NCI-H774 (cell line): ENCODE measurements at places on chromosomes 7 and 10.

- DNase-seq = no peak
Observed at GRCh38 chr7:137882261-137882668, 35.5 kb upstream of the DGKI start.

DNA sequence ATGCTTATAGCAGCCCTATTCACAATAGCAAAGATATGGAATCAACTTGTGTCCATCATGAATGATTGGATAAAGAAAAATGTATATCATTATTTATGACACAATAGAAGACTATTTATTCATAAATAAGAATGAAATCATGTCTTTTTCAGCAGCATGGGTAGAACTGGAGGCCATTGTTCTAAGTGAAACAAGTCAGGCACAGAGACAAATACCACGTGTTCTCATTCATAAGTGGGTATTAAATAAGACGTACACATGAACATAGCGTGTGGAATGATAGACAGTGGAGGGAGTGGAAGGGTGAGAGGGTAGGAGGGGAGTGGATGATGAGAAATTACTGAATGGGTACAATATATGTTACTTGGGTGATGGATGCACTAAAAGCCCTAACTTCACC is 762.4 kb downstream of the REEP3 start:
- DNase-seq = no peak

GRCh38 chr7:157690833-157691585 is 354.2 kb downstream of the DNAJB6 start:
- peak; percentile 73 for DNase-seq

- no peak for DNase-seq
Observed at GRCh38 chr7:46448478-46448877, 527.4 kb upstream of the IGFBP3 start.

- no peak for DNase-seq
Observed at GRCh38 chr7:42448901-42449300, 211.9 kb upstream of the GLI3 start.

DNA sequence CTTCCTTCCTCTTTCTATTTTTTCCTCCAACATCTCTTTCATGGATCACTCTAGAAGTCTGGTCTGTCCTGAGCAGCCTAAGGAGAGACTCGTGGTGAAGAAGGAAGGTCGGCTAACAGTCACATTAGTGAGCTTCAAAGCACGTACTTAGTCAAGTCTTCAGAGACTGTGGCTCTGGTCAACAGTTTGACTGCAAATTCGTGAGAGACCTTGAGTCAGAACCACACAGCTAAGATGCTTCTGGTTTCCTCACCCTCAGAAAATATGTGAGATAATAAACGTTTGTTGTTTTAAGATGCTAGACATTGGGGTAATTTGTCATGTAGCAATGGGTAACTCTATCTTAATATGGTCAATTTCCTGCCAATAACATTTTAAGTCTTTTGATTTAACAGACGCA is 126.2 kb upstream of the LRRN3 start:
- no peak for DNase-seq

GRCh38 chr10:45408421-45409319 is 34.7 kb downstream of the ALOX5 start:
- DNase-seq = peak; percentile 44

- DNase-seq = no peak
Observed at GRCh38 chr7:43905209-43905946, 1.0 kb downstream of the URGCP start.

DNA sequence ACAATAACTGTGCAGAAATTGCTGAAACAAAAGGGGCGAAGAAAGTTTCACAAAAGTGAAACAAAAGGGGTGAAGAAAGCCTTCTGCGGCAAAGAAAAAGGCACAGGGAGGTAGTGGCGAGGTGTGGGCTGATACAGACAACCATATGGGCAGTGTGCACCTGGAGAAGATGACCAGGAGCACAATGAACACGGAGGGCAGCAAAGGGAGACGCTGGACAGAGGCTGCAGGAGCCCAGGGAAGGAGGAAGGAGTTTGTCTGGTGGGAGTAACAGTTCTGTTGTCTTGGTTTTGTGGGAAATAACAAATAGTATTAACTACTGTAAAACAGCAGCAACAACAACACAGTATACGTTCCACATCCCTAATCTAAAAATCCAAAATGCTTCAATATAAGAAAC is 42.4 kb downstream of the ESYT2 start:
- no peak for DNase-seq

- peak; percentile 35 for DNase-seq
Observed at GRCh38 chr7:78140109-78140508, 341.5 kb downstream of the PHTF2 start.

DNA sequence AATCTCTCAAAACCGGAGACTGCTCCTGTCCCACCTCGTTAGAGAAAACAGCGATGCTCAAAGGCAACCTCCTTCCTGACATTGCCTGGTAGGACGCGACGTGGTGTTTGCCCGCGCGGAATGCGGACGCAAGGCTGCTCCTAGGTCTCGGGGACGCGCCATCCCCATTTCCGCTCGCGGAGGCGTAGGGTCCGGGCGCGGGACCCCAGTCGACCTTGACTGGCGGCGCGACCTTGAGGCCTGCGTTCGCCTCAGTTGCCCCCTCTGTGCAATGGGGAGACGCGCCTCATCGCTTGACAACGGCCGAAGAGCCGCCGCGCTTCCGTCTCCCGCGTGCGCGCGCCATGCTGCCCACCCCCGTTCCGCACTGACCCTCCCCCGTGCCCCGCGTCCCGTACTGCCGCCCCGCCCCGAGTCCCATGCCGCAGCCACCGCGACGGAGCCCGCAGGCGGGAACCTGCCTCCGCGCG is 412 bp upstream of the PPIA start:
- DNase-seq = peak; percentile 83

- no peak for DNase-seq
Observed at GRCh38 chr7:49812534-49812933, 39.1 kb downstream of the VWC2 start.

- no peak for DNase-seq
Observed at GRCh38 chr10:11106621-11107374, 89.1 kb downstream of the CELF2 start.

GRCh38 chr10:13922586-13922985 is 335.8 kb downstream of the PRPF18 start:
- DNase-seq = no peak

DNA sequence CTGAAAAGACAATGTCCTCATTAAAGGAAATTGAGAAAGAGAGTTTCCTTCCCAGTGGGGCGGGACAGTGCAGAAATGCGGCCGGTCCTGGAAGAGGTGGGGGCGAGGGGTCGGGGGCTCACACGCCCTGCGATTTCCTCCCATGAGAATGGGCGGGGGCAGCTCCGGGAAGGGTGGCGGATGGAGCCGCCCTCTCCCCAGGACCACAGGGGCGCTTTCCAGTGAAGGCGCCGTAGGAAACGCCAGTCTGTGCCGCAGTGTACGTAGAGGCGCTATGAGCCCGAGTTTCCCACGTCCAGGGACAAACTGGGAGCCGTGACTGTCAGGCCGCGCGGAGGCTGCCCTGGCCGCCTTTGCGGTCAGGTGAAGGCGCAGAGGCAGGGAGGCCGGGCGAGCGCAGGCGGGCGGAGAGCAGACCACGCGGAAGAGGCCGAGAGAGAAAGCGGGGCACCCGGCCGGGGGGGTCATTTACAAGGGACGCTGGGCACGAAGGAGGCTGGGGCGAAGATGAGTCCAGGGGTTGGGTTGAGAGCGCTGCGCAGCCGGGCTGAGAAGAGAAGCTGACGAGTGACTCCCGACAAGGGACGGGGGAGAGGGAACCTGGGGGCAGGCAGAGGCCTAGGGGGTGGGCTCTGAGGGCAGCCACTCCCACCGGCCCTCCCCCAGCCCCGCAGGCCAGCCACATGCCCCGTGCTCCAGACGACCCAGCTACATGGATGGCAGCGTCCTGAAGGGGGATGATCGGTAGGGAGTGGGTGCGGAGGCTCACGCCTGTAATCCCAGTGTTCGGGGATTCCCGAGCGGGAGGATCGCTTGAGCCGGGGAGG is 45.0 kb downstream of the ALOX5 start:
- DNase-seq = no peak

DNA sequence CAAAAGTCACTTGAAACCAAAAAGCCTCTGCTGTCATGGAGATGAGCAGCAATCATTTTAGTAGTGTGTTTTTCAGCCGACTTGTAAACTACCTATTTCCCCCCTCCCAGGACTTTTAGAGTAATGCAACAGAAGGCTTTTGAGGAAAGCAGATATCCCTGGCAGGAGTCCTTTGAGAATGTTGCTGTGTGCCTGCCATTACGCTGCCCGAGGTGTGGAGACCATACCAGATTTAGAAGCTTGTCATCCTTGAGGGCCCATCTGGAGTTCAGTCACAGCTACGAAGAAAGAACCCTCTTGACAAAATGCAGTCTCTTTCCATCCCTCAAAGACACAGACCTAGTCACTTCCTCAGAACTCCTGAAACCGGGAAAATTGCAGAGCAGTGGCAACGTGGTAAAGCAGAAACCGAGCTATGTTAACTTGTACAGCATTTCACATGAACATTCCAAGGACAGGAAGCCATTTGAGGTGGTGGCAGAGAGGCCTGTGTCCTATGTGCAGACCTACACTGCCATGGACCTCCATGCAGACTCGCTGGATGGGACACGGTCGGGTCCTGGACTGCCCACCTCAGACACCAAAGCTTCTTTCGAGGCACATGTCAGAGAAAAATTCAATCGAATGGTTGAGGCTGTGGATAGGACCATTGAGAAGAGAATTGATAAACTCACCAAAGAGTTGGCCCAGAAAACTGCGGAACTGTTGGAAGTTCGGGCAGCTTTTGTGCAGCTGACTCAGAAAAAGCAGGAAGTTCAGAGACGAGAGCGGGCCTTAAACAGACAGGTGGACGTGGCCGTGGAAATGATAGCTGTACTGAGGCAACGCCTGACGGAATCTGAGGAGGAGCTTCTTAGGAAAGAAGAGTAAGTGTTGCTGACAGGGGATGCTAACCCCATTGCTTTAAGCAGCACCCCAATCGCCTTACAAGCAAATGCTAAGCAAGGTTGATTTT is 2.2 kb downstream of the ZNF365 start:
- DNase-seq = no peak

DNA sequence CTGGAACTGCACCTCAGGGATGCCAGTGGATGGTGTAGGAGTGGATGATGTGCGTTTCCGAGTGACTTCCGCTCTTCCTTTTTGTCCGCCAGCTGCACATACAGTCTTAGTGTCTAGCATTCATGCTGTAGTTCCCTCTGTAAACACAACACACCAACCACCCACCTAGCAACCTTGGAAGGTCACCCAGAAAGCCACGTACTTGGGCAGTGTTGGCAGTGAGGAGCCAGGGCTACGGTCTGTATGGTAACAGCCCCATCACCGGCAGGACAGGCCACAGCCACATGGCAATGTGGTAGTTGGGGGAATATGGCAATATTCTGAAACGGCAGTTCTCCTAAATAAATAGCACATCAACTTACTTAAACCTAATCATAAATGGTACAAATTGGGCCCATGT is 613.5 kb upstream of the MGMT start:
- no peak for DNase-seq

DNA sequence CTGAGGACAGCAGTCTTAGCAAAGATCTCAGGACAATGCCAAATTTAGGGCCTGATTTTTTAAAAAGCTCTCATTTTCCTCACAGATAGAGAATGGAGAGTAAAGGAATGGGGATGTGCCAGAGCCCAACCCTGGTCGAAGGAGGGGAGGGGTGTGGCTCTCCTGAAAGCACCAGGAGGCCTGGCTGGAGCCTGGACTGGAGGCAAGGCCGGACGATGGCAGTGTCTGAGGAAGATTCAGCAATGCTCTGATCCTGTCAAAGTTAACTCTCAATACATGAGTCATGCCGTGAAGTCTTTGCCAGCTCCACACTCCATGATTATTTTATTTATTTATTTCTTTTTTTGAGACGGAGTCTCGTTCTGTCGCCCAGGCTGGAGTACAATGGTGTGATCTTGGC is 108.3 kb downstream of the UPF2 start:
- DNase-seq = no peak

GRCh38 chr10:120460776-120461175 is 3.7 kb downstream of the PLPP4 start:
- no peak for DNase-seq

DNA sequence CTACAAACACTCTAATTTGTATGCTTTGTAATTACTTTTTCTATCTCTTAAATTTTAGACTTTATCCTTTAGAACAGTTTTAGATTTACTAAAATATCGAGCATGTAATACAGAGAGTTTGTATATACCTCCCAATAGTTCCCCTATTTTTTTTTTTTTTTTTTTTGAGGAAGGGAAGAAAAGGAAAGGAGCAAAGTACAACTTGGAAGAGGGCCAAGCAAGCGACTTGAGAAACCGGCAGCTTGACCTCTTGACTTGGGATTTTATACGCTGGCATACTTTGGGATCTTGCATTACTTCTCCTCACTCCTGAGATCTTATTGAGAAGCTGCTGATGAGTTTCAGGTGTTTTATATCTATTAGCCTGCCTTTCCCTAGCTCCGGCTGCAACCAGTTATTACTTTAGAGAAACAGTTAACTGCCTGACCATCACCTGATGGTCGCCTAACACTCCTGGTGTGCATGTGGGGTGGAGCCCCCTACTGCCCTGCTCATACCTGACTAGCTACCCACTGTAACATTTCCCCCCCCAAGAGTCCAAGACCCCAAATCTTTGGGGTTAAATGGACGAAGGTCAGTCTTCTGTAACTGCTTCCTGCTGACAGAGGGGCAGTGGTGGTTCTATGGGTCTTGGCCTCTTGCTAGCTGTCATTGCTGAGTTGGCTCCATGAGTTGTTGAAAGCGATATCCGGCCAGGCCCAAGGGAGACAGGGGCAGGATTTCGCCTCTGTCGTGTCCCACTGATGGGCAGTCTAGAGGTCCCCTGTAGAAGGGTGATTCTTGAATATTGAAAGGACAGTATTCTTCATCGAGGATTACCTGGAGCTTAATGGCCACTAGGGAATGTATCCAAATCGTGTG is 28.5 kb downstream of the MKLN1 start:
- no peak for DNase-seq

GRCh38 chr7:34198231-34198641 is 292.9 kb downstream of the BMPER start:
- DNase-seq = no peak

DNA sequence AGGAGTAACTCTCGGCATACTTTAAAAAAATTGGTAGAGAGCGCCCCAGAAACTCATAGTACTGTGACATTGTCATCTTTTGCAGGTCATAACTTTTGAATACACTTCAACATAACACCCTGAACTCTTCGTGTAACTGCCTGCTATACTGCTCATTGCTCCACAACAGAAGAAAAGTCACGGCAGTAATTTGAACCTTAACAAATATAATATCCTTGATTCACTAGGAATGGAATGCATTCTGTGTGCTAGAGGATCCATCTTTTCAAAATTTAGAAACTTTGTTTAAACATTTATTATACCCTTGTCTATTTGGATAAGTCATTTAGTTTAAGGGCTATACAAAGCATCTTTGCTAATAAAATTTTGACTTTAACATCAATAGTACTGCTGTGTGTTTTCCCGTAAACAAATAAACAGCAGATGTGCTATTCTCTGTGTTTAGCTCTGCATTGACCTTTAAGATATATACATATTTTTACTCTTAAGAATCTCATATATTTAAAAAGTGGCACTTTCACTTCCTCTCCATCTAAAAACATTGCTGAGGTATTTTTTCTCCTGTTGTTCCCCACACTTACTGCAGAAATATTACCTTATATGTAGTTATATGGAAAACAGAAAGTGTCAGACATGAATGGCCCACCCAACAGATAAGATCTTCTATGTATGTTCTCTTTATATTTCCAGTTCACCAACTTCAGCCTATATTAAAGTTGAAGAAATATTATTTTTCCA is 217.6 kb upstream of the TMEM229A start:
- no peak for DNase-seq
